ENCODE measurements at places on chromosomes 2 and 18.

- DNase-seq: no peak
Measured at GRCh38 chr2:138223319-138223718, 259.0 kb downstream of the HNMT start.

DNA sequence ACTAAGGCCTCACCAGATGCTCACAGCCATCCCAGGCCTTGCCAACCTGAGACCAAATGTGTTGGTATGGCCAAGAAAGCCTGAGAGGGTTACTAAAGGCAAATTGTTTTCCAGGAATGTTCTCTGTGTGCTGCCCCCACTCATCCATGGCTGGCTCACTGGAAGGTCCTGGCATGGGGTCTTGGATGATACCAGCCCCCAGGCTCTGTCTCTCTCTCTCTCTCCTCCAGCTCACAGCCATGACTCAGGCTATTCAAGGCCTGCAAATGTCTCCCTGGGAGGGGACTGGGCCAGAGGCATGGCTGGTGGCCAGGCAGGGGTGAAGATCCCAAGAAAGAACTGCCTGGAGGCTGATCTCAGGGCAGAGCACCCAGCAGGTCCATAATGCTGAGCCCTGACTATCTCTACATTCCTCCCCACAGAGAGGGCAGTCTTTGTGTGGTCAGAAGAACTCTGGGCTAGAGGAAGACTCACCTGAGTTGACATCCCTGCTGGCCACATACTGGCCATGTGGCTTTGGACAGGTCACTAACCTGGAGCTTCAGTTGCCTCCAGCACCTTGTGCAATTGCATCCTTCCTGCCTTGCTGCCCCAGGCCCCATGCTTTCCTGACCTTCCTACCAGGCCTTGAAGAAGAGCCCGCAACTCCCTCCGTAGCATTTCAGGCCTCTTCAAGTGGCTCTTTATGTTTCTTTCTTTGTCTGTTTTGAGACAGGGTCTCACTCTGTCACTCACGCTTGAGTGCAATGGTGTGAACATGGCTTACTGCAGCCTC, 150.4 kb downstream of the ZFP36L2 start:
- DNase-seq: no peak

GRCh38 chr2:211157211-211157610, 600.8 kb downstream of the CPS1 start:
- no peak for DNase-seq

DNA sequence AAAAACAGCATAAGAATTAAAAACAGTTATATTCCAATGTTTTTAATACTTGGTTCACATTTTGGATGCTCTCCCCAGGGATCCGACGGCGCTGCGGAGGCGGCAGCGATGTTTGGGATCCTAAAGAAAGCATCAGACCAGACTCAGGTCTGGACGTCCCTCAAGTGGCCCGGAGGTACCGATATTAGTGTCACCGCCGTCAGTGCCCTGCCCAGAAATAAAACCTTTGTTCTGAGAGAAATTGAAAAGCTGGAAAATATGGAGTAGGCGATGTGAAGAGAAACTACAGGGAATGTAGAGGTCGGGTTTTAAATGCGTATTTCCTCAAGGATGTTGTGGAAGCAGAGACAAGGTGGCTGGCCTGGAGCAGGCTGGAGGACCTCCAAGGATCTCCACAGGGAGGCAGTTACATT, 683 bp upstream of the TBC1D8 start:
- DNase-seq: no peak

DNA sequence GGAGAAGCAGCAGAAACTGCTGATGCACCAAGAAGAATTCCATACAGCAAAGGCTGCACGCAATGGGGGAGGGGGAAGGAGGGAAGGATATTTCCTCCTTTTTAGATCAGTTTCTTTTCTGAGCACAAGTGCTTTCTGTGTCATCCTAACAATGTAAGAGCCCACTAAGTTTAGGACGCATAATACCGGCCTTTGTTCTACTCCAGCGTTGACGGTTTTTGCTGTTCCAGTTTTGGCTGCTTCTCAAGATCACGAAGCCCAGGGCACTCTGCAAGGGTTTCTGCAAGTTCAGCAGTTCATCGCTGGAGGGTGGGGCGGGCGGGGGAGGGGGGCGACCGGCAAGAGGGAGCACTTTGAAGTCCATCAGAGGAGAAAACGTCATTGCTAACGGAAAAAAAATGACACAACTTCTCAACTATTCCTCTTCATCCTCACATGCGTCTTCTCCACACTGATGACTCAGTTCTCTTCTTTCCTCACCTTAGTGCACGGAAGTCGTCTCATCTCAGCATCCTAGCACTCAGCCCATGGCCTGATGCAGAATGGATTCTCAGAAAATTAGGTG, 8.7 kb downstream of the FAM178B start:
- DNase-seq: no peak

- no peak for DNase-seq
Measured at GRCh38 chr18:7726522-7726921, 159.4 kb downstream of the PTPRM start.

DNA sequence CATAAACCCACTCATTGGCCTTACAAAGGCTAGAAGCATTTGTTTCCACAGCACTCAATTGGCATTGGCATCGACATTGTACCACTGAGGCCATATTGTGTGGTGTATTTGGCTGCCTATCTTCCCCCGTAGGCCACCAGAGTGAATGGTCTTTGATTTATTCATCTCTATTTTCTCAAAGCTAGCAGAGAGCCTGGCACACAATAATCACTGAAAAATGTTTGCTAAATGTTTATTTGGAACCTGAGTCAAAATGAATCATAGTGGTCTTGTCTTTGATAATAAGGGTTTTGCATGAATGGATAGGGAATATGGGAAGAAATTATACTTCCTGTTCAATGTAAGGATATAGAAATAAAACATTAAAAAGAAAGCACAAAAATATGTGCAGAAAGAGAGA, 107.3 kb upstream of the SLC8A1 start:
- DNase-seq: no peak

DNA sequence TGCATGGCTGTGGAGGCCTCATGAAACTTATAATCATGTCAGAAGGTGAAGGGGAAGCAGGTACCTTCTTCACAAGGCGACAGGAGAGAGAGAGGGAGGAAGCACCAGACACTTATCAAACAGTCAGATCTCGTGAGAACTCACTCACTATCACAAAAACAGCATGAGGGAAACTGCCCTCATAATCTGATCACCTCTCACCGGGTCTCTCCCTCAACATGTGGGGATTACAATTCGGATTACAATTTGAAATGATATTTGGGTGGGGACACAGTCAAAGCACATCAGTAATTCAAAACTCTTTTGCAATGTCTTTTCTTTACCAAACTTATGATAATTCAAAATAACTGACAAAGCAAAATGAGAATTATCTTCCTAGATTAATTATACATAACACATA, 8.5 kb upstream of the CCDC68 start:
- no peak for DNase-seq

DNA sequence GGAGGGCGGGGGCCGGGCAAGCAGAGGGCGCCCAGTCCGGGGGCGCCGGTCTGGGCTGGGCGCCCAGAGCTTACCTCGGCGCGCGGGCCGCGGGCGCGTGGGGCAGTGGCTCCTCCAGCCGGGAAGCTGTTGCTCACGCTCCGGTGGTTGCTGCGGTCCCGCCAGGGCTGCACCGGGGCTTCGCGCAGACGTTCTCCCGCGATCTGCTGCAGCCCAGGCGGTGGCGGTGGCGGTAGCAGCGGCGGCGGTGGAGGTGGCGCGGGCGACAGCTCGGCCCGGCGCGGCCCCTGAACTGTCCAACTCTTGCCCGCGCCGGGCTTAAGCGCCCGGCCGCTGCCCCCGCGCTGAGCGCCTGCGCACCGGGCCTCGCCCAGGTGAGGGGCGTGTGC, 391 bp downstream of the ZNF385B start:
- DNase-seq: no peak

- DNase-seq: no peak
Measured at GRCh38 chr2:52340171-52340570, 1308.2 kb upstream of the NRXN1 start.

DNA sequence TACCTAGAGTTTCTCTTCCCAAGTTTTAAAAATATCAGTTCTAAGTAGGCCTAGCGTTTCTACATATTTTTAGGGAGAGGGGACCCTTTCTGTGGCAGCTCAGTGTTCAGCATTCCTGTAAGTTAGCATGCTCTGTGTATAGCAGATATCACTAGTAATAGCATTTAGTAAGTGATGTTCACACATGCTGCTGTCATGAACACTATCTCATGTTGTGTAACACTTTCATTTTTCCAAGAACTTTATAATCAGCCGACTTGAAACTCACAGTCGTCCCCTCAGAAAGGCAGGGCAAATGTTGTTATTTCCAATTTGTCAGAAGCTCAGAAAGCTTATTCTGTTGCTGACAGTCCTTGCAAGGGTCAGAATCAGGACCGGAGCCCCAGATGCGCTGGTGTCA, 267.7 kb downstream of the ALPK2 start:
- no peak for DNase-seq

DNA sequence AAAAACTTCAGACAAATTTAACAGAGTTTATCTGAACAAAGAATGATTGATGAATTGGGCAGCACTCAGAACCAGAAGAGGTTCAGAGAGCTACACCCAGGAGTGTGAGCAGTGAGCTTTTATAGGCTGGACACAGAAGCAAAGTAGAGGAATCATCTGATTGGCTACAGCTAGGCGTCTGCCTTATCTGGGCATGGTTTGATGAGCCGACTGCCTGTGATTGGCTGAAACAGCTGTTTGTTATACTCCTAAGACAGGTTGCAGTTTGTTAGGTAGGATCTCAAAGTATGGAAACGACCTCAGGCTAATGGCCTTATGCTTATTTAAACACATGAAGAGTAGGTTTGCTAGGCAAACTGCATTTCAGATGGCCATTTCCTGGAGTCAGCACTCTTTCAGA, 188.9 kb downstream of the MYO1B start:
- no peak for DNase-seq

GRCh38 chr2:128307595-128307994, 11.1 kb downstream of the HS6ST1 start:
- no peak for DNase-seq

GRCh38 chr2:239278361-239278760, 122.5 kb downstream of the HDAC4 start:
- no peak for DNase-seq

GRCh38 chr2:241844066-241844728, 14.5 kb downstream of the PDCD1 start:
- DNase-seq: no peak

DNA sequence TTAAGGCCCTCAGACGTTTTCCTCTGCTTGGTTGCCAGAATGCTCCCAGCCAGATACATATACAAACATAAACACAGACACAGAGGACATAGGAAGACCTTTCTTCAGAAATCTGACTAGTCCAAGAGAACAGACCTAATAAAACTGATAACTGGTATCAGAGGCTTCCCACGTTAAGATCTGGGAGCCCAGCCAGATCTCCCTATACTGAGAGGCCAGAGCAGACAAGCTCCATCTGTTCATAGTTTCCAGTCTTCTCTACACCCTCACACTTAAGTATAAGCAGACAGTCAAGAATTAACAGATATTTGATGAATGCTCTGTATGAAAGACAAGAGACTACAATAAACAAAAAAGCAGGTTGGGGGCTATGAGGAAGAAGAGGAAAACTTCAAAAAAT, 240.5 kb upstream of the CHAC2 start:
- no peak for DNase-seq

DNA sequence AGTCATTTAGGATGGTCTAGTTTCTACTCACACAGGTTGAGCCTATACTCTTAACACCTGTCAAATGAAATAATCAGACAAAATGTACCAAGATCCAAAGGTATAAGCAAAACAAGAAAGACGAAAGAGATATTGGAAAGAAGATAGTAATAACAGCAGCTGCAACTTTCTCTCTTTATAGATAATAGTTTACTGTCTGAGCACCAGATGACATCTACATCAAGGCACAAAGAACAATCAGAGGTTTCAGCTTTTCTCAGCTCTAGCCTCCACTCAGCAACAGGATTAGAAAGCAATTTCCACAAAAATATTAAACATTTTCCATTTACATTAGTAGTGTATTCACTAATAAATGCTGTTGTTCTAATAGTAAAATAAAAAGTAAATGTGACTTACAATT, 66.3 kb downstream of the RTTN start:
- no peak for DNase-seq

- no peak for DNase-seq
Measured at GRCh38 chr18:59553273-59553870, 143.9 kb downstream of the CCBE1 start.

GRCh38 chr18:24130494-24130893, 8.4 kb upstream of the CABYR start:
- no peak for DNase-seq

Measured in NCI-H1048 (cell line).